ENCODE measurements at places on chromosomes 7 and 10. TPM values are rescaled to one million over a fixed set of nuclear protein-coding genes. Genes with fewer than 3 reads are reported as not detected.

GRCh38 chr10:125005312-125006187 is 63.6 kb downstream of the ZRANB1 start:
- DNase-seq = peak; percentile 43

DNA sequence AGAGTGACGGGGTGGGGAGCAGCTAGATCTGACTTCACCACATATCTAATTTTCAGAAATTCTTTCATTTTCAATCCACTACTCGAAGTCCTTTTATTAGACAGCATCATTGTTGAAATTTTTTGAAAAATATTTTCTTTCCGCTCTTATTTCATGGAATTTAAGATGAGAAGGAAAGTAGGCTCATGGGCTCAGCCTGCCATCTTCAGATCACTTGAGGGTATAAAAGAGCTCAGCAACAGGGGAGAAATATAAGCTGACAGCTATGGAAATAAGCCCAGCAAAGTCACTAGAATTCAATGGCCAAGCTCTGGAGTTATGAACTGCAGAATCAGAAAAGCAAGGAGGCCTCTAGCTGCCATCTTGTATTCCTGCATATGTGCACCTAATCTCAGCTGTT is 389.1 kb downstream of the XPNPEP1 start:
- DNase-seq = no peak

- no peak for DNase-seq
Observed at GRCh38 chr10:18735711-18736110, 76.5 kb downstream of the ARL5B start.

DNA sequence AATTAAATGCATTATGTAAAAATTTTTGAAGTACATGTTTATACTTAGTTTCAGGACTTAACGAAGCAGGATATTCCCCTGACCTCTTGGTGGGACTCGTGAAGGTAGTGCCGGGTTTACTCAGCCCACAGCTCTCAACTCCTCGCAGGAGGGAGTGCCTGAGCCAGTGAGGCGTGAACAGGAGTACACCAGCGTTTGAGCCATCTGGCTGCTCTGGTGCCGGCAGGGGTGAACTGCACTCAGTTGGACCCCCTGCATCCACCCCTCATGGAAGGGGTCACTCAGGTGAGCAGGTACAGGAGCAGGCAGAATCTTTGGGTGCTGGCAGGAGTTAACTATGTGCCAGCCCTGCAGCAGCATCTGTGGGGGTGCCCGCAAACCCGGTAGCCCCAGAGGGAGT is 625.1 kb upstream of the PCDH15 start:
- DNase-seq = no peak

- peak; percentile 66 for DNase-seq
Observed at GRCh38 chr10:80144067-80144695, 11.7 kb downstream of the PLAC9 start.

DNA sequence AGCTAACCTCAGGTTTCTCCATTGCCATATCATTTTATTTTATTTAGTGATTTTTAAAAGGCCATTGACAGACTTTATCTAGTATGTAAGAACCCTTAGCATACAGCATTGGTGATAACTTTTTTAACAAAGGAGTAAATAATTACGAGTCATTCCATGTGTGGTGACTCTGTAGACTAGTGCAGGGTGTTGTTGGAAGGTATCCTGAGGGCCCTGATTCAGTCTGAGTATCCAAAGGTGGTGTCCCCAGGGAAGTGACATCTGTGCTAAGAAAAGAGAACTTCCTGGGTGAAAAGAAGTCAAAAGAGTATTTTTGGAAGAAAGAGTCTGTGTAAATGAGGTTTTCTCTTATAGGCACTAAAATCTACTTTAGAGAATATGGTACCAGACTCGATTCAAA is 308.4 kb downstream of the C7orf25 start:
- DNase-seq = no peak

ADARB2 gene
- total RNA-seq = not detected

SPDYE6 gene
- total RNA-seq = not detected

TSPAN33 gene
- 8.1 TPM for total RNA-seq

EEF1AKMT2 gene
- 1.1 TPM for total RNA-seq

SPDYE1 gene
- not detected for total RNA-seq
